Activated T-helper 2 cell treated with anti-CD3 and anti-CD28 coated beads, Interferon-gamma antibody, Interleukin-2, Interleukin-4, amounts not matched to agents 10 μg/mL and 5 μg/mL and 100 μg/mL, durations not matched to agents 14 hours and 24 hours and 36 hours (primary cell): ENCODE measurements at places on chromosomes 4 and X.

- DNase-seq = no peak
Observed at GRCh38 chr4:156194896-156195295, 241.2 kb upstream of the CTSO start.

DNA sequence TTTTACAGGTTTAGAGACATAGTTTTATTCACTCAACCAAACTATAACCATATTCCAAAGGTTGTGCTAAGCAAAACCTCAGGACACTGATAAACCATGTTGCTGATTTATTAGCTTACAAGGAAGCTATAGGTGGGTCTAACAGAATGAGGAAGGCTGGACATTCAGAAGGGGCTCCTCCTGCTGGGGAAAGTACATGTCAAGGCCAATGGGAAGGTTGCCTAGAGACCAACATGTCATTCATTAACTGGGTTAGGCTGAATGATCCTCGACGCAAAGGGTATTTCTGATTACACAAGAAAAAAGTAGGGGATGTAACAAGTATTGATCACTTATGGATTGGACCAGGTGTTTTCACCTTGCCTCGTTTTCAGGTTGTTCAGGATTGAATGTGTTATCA lies 30.3 kb downstream of the SLC10A6 start:
- DNase-seq = no peak

DNA sequence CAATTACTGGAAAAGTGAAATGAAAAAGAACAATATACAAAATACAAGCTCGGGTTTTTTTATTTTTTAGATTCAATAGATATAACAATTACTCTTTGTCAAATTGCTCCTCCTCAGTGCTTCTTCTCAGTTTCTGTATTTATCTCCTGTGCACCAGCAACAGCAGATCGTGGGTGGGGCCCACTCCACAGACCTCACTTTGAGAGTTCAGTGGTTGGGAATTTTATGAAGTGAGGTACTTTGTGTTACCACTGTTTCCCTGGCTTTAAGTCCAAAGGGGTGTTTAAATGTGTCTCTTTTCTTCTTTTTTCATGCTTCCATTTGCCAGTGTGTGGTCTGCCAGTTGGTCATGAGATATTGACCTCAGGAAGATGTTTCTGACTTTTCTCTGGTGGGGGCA lies 54.4 kb downstream of the KIT start:
- no peak for DNase-seq

- DNase-seq = no peak
Observed at GRCh38 chr4:5500165-5500564, 208.2 kb downstream of the EVC2 start.

DNA sequence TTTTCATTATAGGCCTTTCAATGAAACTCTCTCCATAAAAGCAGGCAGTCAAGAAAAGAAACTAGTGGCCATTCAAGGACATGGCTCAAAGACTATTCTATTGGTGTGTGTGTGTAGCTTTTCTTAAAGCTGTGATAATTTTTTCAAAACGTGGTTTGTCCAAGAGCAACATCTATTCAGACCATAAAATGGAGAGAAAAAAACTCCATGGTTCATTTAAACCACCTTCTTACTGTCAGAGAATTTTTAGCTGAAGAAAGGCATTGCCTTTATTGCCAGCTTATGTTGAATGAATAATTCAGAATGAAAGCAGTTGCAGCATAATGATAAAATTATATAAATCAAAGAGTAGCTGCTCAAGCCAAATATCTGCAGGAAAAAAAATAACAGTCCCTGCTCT lies 325.5 kb downstream of the PCDH18 start:
- DNase-seq = no peak

DNA sequence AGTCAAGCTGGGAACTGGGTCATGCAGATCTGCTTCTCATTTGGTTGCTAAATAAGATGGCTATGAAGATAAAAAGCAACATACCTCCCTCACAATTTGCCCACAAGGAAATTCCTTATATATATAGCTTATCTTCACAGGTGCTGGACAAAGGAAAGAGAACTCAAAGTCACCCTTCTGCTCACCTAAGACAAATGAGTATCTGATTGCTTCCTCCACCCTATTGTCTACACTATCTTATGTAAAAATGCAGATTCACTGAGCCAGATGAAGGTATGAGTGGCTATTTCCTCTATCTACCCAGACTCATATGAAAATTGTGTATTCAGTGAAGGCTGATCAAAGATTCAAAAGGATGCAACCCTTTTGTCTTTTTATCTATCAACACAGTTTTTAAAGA lies 50.8 kb downstream of the CHM start:
- DNase-seq = no peak

- no peak for DNase-seq
Observed at GRCh38 chr4:14842964-14843630, 159.2 kb upstream of the CPEB2 start.

- no peak for DNase-seq
Observed at GRCh38 chr4:6714954-6715353, 1.0 kb upstream of the BLOC1S4 start.

DNA sequence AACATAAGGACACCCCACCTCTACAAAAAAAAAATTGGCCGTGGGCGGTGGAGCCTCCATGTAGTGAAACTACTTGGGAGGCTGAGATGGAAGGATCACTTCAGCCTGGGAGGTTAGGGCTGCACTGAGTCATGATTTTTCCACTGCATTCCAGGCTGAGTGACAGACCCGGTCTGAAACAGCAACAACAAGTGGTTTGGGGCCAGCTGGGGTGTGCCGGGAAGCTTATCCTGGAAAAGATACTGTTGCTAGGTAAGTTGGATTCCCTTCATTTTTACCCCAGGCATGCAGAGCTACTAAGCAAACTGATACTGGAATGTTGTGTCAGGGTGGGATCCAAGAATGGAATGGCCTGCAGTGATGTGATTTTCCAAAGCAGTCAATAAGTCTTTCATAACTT lies 57.0 kb downstream of the XAGE2 start:
- no peak for DNase-seq

DNA sequence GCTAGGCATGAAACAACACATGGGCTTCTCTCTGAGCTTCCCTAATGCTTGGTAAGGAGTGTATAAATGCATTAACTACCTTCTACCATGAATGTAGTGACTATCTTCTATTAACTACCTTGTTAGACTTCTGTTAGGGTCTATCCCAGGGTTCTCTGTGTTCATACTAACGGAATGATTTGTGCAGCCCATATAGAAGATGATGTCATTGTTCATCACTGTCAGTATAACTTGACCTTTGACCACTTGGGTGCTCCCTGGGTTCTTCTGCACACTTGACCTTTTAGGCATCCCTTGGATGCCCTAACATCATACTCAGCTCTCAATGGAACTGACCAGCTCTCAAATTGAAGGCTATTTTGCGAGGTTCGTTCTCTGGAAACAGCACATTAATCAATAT lies 30.8 kb upstream of the CT47C1 start:
- no peak for DNase-seq

DNA sequence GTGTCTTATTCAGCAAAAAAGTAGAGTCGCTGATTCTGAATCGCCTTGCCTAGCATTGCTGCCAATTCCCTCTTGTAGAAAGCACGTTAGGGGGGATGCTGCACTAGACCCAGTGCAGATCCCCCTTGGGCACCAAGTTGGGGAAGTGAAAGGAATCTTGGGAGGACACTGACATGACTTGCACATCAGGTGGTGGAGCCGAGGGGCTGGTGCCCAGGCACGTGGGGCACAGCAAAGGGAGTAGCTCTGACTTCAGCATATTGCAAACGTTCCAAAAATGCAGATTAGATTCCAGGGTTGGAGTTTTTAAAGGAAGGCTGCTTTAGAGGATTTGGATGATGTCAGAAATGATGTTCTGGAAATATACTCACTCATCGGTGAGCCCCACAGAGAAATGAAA lies 47.4 kb upstream of the GPM6B start:
- no peak for DNase-seq

DNA sequence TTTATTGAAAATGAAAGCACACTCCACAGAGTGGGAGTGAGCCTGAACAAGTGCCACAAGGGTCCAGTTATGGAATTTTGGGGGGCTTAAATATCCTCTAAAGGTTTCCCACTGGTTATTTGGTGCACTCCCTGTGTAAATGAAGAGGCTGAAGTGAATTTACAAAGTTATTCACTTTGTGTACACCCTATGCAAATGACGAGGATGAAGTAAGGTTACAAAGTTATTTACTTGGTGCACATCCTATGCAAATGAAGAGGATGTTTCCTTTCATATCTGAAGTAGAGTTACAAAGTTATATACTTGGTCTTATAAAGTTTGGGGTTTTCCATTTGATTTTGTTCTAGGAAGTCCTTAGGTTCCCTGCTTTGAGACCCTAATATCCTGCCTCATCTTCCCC lies 13.1 kb downstream of the NLRP2B start:
- DNase-seq = no peak

- DNase-seq = no peak
Observed at GRCh38 chrX:106246511-106246910, 78.4 kb downstream of the PWWP3B start.

DNA sequence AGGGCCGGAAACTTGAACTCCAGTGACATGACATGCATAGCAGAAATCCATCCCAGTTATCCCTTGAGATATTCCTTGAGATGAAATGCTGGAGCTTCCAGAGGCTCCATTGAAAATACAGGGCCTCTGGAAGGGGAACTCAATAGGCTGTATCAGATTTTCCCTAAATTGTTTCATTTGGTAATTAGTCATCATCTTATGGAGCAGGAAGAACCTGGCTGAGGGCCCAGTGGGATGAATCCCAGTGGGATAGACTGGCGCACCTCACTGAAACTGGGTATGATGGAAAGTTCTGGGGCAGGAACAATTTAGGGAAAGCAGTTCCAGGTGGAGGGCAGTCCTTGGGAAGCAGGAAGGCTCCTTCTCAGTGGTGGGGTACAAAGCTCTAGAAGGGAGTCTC lies 307.8 kb upstream of the DIPK2B start:
- no peak for DNase-seq

DNA sequence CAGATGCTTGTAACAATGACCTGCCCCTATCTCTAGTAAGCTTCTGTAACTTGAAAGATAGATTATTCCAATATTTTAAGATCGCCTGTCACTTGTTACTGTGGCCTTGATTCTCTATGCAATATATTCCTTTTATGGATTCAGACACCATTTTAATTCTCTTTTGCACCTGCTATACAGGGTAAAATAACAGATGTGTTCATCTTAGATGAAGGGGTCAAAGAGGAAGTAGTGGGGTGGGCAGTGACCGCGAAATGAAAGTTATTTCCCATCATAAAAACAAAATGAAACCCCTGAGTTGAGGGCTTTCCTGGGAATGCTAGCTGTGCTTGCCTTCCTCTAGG lies 175.9 kb downstream of the TSPAN5 start:
- DNase-seq = no peak

GRCh38 chr4:30714408-30715031 lies 5.6 kb upstream of the PCDH7 start:
- DNase-seq = no peak

- DNase-seq = no peak
Observed at GRCh38 chr4:120071192-120071795, 4.6 kb upstream of the MAD2L1 start.

- DNase-seq = no peak
Observed at GRCh38 chr4:147163311-147163710, 217.6 kb upstream of the TTC29 start.

DNA sequence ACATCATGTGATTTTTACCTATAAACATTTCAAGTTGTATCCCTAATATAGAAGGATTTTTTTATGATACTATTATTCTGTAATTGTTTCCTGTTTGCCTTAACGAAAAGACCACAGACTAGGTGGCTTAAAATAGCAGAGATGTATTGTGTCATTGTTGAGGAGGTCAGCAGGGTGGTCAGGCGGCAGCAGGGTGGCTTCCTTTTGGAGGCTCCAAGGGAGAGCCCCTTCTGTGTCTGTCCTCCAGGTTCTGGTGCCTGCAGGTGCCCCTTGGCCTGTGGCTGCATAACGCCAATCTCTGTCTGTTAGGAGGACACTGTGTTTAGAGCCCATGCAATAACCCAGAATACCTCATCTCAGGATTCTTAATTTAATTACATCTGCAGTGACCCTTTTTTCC lies 118.1 kb downstream of the TBL1X start:
- DNase-seq = no peak

GRCh38 chrX:63673896-63674295 lies 111.1 kb downstream of the ARHGEF9 start:
- DNase-seq = no peak

GRCh38 chr4:144658015-144658567 lies 12.1 kb downstream of the HHIP start:
- DNase-seq = no peak

- no peak for DNase-seq
Observed at GRCh38 chr4:1901127-1901526, 29.9 kb downstream of the NSD2 start.
